Muscle of arm (tissue), 14 donors: ENCODE measurements at places on chromosomes 13 and 19. TPM values are rescaled to one million over a fixed set of nuclear protein-coding genes. Genes with fewer than 3 reads are reported as not detected.

The LATS2 gene
- polyA plus RNA-seq = 14.4 TPM

The DNAAF3 gene
- polyA plus RNA-seq = 1.0 TPM

The CGB8 gene
- 0.71 TPM for polyA plus RNA-seq

The TYROBP gene
- polyA plus RNA-seq = not detected

The CD22 gene
- polyA plus RNA-seq = 0.63 TPM

The LDLR gene
- polyA plus RNA-seq = 22.2 TPM

The HS6ST3 gene
- not detected for polyA plus RNA-seq

The ZNF221 gene
- 4.2 TPM for polyA plus RNA-seq

The SIGLEC5 gene
- not detected for polyA plus RNA-seq

The MEDAG gene
- polyA plus RNA-seq = 9.1 TPM

The MYO1F gene
- polyA plus RNA-seq = 3.4 TPM

The SOX1 gene
- not detected for polyA plus RNA-seq

The ZNF284 gene
- polyA plus RNA-seq = 3.3 TPM

The ZNF780B gene
- 16.5 TPM for polyA plus RNA-seq

The MYPOP gene
- 7.6 TPM for polyA plus RNA-seq

The COL4A1 gene
- polyA plus RNA-seq = 711 TPM

The MIER2 gene
- 30.7 TPM for polyA plus RNA-seq

The ATP4B gene
- polyA plus RNA-seq = 0.12 TPM

The STOML3 gene
- 0.19 TPM for polyA plus RNA-seq

The CGB2 gene
- polyA plus RNA-seq = not detected

The TMC4 gene
- polyA plus RNA-seq = 7.8 TPM

The TECR gene
- 114 TPM for polyA plus RNA-seq

The PSG1 gene
- polyA plus RNA-seq = 0.12 TPM

The ATCAY gene
- 0.15 TPM for polyA plus RNA-seq

The POSTN gene
- 2,268 TPM for polyA plus RNA-seq

The DKKL1 gene
- 2.5 TPM for polyA plus RNA-seq

The LILRA2 gene
- 1.0 TPM for polyA plus RNA-seq

The CCL25 gene
- 0.17 TPM for polyA plus RNA-seq

The KMT5C gene
- 14.2 TPM for polyA plus RNA-seq

The S1PR5 gene
- not detected for polyA plus RNA-seq

The CYP2A6 gene
- polyA plus RNA-seq = not detected

The ZNF69 gene
- 6.3 TPM for polyA plus RNA-seq

The ZNF534 gene
- 0.72 TPM for polyA plus RNA-seq

The PPAN gene
- 23.5 TPM for polyA plus RNA-seq

The FSD1 gene
- 1.0 TPM for polyA plus RNA-seq

The DPF1 gene
- 3.2 TPM for polyA plus RNA-seq

The SNRNP70 gene
- polyA plus RNA-seq = 301 TPM

The KLK10 gene
- polyA plus RNA-seq = 0.79 TPM

The ZNF835 gene
- not detected for polyA plus RNA-seq

The TBXA2R gene
- 1.7 TPM for polyA plus RNA-seq

The CTXN1 gene
- 1.1 TPM for polyA plus RNA-seq

The UHRF1 gene
- polyA plus RNA-seq = 37.0 TPM

The CAPN12 gene
- polyA plus RNA-seq = 0.68 TPM

The KLF16 gene
- polyA plus RNA-seq = 6.9 TPM

The ZNF493 gene
- polyA plus RNA-seq = 9.8 TPM

The CLEC11A gene
- polyA plus RNA-seq = 15.5 TPM

The LGALS7 gene
- polyA plus RNA-seq = not detected

The NLRP4 gene
- polyA plus RNA-seq = not detected

The ATP11A gene
- polyA plus RNA-seq = 24.9 TPM

The MBD3L2 gene
- polyA plus RNA-seq = not detected

The TMEM59L gene
- polyA plus RNA-seq = 7.7 TPM

The C19orf81 gene
- 1.5 TPM for polyA plus RNA-seq

The ZNF486 gene
- polyA plus RNA-seq = 5.0 TPM

The GFY gene
- polyA plus RNA-seq = not detected
